Amygdala (tissue), 56 donors: ENCODE measurements at places on chromosomes 1 and 21.

DNA sequence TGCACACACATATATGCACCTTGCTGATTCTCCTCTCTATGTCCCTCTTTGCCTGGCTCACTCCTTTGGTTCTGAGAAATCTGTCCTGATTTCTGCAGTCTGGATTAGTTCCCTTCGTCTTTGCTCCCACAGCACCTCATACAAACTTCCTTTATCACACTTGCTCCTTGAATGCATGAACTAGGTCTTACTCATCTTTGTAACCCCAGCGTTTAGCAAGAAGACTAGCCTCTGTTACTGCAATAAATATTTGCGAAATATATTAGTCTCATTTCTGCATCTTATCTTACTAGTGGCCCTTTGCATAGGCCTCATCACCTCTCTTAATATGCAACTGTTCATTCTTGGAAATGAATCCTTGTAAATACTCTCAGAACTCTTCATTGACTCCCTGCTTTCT, 11.4 kb downstream of the SMYD2 start:
- DNase-seq: no peak

GRCh38 chr21:39852021-39852721, 15.1 kb upstream of the PCP4 start:
- DNase-seq: no peak

DNA sequence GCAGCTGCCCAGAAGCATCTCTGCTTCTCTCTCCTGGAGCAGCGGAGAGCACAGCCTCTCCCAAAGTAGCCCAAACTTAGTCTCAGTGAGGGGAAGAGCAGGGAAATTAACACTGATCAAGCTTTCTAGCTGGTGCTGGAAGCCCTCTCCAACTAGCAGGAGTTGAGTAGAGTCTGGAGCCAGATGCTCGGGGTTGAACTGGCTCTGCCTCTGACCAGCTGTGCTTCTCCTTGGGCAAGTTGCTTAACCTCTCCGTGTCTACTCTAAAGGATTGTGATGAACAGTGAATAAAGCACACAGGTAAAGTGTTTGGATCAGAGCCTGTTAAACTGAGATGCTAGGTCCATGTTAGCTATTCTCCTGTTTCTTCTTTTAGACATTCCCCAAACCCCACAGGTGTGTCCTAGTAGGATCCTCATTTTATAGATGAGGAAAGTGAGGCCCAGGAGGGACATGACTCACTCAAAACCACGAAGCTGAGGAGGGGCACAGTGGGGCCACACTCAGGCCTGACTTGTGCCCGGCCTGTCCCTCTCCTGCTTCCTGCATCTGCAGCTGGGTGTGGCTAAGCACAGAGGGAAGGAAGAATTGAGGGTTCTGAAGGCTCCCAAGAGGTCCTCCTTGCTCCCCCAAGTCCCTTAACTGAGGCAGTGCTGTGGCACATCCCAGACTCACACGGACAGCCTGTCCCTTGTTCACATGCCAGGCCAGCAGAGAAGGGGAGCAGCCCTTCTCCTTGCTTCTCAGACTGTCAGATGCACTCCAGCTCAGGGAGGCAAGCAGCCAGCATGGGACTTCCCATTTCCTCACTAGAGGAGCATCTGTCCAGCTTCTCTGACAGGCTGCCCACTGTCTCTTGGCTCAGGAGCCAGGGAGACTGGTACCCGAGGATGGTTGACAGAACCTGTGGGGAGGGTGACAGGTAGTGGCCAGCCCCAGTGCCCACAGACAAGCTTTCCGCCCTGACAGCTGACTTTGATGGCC, 152.0 kb upstream of the IGSF21 start:
- no peak for DNase-seq

DNA sequence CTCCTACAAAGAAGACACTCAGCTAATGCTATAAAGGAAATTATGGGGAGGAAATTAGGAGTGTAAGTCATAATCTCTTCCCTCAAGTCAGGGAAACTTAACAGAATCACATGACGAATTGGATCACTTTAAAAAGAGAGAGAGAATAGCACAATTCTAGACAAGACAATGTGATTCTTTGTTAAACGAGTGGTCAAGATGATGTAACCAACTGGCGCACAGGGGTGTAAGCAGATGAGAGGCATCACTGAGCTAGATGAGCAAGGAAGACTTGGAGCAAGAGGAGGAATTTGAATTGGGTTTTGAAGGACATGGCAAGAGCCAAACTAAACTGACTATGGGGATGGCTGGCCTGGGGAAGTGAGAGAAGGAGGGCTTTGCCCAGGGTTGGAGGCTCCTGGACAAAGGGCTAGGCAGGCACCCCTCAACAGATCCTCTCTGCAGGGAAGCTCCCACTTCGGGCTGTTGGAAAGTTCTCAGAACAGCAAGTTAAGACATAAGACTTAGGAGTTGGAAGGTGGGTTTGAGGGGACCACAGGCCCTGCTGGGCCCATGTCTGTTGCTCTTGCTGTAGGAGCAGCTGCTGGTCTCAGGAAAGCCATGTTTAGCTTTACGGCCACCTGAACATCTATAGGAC, 123.9 kb upstream of the GRIK3 start:
- no peak for DNase-seq

DNA sequence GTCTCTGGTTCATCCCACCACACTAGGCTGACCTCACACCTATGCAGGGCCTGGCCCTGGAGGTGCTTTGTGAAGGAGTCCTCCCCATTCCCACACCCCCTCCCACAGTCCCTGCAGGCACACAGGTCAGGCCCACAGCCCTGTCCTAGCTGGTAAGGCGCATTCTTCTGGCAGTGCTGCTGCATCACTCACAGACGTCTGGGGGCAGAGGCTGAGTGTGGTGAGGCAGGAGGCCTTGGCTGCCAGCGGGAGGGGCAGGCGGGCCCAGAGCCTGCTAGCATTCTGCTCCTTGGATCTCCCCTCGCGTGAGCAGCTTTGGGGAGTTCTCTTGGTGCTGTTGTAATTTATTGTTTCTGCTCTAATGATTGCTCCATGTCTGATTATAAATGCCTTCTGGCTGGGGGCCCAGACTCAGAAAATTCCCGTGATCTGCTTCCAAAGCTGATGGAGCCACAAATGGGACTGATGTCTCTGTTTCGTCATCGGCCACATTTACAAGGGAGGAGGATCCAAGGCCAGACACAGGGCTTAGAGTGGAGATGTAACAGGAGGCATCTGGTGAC, 62.9 kb downstream of the TRABD2B start:
- no peak for DNase-seq

GRCh38 chr1:97646071-97646470, 274.8 kb downstream of the DPYD start:
- no peak for DNase-seq

DNA sequence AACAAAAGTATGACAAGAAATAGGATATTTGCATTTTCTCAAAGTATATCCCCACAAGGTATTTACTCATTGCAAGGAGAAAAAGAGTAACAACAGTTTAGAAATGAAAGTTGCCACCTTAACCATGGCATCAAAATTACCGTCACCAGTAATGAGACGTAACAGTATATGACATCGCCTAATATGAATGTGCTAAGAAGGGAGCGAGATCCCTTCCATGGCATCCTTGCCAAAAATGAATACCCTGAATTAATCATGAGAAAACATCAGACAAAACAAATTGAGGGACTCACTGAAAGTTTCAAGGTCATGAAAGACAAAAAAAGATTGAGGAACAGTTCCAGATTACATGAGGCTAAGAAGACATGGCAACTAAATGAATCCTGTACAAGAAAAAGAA, 78.9 kb upstream of the MROH9 start:
- DNase-seq: no peak

DNA sequence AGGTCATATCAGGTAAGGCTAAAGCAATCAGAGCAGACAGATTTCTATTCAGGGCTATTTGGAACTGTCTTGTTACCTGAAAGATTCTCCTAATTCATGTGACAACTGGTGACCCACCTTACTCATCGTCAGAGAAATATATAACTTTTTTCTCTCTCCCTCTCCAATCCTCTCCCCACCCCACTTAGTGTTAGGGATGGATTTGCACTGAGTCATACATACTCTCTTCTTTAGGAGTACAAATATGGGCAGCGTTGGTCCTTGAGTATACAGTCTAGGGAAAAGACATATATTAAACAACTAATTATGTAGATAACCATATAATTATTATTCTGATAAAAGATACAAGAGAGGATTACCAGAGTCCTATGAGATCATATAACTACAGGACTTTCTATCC, 246.3 kb downstream of the HHIPL2 start:
- DNase-seq: no peak

DNA sequence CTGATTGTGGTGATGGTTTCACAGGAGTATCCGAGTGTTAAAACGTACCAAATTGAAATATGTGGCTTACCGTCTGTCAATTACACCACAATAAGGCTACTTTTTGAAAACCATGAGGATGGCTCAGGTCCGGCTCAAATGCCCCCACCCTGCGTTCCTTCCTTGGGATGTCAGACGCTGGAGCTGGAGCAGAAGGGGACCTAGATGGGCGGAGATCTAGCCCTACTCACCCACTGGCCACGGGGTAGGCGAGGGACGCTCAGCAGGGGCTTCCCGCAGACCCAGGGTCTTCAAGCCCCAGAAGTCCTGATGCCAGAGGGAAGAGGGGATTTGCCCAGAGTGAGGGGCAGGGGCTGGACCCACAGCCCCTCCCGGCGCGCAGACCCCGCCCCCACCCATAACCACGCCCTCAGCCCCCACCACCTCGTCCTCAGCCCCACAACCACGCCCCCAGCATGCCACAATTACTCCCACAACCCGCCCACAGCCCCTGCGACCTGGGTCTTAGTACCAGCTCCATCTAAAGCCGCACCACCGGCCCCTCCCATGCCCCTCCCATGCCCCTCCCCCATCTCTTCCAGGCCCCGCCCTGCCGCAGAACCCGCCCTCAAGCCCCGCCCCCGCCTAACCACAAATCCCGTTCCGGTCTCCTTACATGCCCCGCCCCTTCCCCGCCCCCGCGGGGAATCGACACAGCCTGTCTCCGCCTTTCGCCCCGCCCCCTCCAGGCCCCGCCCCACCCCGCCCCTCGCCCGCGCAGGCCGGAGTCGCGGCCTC, at the start of gene LRRC3:
LRRC3 (plus strand) TSS at position 764 of the 777 bp plus-strand sequence. CDS start 1,135 bp downstream, outside the sequence.
- no peak for DNase-seq

- DNase-seq: no peak
Observed at GRCh38 chr1:21174230-21174629, 2.5 kb downstream of the EIF4G3 start.

GRCh38 chr1:38814984-38815464, 44.5 kb downstream of the RRAGC start:
- DNase-seq: no peak

- no peak for DNase-seq
Observed at GRCh38 chr21:22796147-22796546, 1797.9 kb downstream of the NCAM2 start.

GRCh38 chr1:100581096-100581705, 43.3 kb downstream of the GPR88 start:
- no peak for DNase-seq

- no peak for DNase-seq
Observed at GRCh38 chr1:189606795-189607476, 870.7 kb downstream of the BRINP3 start.
